ENCODE measurements at places on chromosomes 7 and 10.

- DNase-seq, result no peak
Measured at GRCh38 chr10:66176772-66177171, 749.1 kb upstream of the LRRTM3 start.

DNA sequence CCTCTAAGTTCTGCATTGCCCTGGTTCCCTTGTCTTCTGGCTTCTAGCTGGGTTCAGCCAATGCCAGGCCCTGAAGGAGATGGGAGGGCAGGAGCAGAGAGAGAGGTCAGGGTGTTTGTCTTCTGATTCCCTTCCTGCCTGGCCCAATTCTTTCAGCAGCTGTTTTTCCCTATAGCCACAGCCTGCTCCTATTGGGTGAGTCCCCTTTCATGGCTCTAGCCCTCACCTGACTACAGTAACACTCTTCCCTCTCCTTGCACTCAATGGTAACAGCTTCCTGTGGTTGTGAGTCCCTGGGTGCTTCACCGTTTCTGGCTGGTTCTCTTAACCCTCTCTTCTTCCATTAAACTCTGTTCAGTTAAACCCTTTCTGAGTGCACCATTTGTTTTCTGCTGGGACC lies 17.1 kb downstream of the NPFFR1 start:
- no peak for DNase-seq

GRCh38 chr7:156673454-156673853 lies 32.9 kb downstream of the RNF32 start:
- no peak for DNase-seq

- DNase-seq, result no peak
Measured at GRCh38 chr7:51135576-51135975, 181.0 kb downstream of the COBL start.

- DNase-seq, result no peak
Measured at GRCh38 chr7:17588730-17589129, 290.3 kb downstream of the AHR start.

- DNase-seq, result no peak
Measured at GRCh38 chr10:100008142-100008522, 1.6 kb downstream of the DNMBP start.

DNA sequence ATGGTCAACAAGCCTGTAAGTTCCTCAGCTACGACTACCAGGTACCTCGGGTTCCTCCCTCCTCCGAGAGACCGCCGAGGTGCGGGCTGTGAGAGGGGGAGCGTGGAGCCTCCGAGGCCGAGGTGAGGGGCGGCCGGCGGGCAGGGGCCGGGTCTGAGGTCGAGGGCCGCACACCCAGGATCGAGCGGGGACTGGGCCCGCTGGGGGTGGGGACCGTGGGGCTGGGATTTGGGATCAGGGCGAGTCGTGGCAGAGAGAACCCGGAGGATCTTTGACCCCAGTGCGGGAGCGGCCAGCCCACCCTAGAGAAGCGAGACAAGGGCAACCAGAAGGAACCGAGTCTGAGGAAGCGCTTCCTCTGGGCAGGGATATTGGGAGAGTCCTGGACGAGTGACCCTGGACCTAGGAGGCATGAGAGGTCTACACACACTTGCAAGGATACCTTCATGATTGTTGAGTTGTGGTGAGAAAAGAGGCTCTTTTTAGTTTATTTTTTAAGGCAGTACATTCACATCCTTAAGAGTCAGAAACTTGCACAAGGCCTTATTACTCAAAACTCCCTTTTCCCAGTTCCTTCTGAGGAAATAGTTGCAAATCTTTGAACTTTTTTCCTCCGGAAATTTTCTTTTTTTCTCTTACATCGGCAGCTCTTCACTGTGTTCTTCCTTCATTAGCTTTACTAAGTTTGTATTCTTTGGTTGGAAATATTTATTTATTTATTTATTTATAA lies 395 bp downstream of the ZNF487 start:
- no peak for DNase-seq

- no peak for DNase-seq
Measured at GRCh38 chr7:139588632-139589031, 65.1 kb downstream of the CLEC2L start.

- DNase-seq, result no peak
Measured at GRCh38 chr7:139603282-139603681, 79.8 kb downstream of the CLEC2L start.

DNA sequence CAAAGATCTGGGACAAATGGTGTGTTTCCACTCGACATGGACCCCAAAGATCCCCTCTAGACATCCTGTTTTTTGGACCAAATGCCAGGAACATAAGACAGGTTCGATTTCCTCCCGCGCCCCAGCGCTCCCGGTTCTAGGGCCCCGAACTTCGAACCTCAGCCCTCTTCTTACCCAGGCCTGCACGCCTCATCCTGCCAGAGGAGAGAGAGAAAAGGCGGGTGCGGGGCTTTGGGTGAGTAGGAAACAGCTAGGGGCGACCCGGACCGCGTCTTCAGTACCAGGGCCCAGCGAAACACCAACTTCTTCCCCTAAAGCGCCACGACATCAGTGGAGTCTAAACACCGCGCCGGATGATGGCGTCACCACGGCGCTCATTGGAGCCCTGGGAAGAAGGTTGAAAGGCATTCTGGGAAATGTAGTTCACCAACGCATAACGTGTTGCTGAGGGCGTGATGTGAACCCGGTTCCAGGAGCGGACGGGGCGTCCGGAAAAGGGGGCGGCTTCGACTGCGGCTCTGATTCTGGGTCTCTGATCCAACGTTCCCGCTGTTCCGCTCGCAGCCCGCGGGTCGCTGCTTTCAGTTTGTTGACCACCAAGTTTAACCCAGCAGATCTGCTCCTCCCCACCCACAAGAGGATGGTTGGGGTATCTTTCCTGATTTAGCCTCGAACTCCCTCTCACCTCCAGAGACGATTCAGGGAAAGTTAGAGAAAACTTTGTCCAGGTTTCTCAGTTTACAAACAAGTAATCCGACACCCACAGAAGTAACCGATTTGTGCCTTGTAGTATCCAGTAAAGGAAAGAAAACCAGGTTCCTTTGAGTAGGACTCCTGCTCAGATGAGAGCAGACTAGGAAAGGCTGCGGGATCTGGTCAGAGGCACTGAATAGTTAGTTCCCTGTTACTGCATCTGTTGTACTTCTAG lies at the start of gene BET1:
Gene BET1, minus strand, starts transcription at position 332 of the 928 bp plus-strand sequence. Its CDS starts 139 bp downstream, at position 193.
- DNase-seq, result peak; percentile 87

GRCh38 chr7:106281585-106282318 lies 3.0 kb downstream of the NAMPT start:
- no peak for DNase-seq

DNA sequence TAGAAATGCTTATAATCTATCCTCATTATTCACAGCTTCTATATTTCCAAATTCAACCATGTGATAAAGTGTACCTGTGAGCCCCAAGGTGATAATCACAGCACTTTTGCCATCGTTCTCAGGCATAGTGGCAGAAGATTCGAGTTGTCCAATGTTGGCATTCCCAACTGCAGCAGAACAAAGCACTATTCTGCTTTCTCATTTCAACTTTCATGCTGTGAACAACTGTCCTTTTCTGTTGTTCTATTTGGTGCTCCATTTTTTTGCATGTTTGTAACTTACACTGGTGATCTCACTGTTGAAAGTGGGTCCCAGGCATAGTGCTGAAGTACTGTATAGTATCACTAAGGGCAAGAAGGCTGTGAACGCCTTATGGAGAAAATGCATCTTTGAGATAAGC lies 438.2 kb downstream of the PAXIP1 start:
- DNase-seq, result no peak

DNA sequence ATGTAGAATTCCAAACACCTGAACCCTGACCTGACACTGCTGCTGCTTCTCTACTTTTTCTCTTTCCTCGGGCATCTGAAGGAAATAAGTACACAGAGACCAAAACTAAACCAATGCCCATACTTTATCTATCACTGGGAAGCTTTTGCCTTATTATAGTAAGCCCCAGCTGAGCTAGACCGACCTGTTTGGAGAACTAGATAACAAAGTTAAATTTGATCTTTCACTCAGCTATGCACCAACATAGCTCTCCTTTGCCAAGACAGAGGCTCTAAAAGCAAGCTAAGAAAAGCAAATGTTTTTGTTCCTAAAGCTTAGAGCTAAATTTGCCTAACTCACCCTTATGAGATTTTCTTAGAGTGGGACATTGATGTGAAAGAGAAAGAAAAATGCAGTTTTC lies 39.1 kb downstream of the NHLRC2 start:
- no peak for DNase-seq

- no peak for DNase-seq
Measured at GRCh38 chr7:3984456-3984855, 683.4 kb downstream of the SDK1 start.

DNA sequence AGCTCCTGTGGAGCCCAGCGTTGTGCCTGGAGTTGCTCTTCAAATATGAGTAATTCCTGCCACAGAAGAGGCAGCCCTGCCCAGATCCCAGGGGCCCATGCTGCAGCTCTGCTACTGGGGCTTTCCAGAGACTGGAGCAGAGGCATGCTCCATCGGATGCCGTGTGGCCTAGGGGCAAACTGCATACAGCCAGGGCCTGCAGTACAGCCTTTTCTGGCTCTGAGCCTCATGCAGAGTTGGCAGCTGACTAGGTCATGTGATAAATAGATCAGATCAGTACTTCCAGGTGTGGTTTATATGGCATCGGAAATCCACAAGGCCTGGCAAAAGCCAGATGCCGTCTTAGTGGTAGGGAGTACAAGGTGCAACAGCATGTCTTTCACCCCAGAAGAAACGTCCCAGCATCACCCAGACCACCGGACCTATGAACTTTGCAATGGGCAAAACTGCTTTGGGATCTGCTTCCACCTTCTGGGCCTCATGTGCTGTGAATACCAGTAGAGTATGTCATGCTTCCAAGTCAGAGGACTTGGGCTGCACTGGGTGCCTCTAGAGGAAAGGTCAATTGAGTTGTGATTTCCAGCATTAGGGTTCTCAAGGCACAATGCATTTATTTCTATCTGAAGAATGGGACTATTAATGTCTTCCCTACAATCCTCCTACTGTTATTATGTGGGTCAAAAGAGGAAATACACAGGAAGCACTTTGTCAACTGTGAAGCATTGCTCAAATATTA lies 250.7 kb upstream of the ZNF32 start:
- no peak for DNase-seq

- no peak for DNase-seq
Measured at GRCh38 chr7:95582578-95583293, 13.6 kb downstream of the PDK4 start.

- no peak for DNase-seq
Measured at GRCh38 chr7:72335561-72336381, 76.4 kb downstream of the CALN1 start.

- no peak for DNase-seq
Measured at GRCh38 chr10:102783568-102783967, 39.8 kb downstream of the WBP1L start.

- no peak for DNase-seq
Measured at GRCh38 chr7:123816916-123817315, 28.1 kb upstream of the HYAL4 start.

- DNase-seq, result no peak
Measured at GRCh38 chr10:46035923-46036849, 5.8 kb upstream of the NCOA4 start.

- DNase-seq, result no peak
Measured at GRCh38 chr7:44713680-44714335, 34.8 kb upstream of the ZMIZ2 start.

DNA sequence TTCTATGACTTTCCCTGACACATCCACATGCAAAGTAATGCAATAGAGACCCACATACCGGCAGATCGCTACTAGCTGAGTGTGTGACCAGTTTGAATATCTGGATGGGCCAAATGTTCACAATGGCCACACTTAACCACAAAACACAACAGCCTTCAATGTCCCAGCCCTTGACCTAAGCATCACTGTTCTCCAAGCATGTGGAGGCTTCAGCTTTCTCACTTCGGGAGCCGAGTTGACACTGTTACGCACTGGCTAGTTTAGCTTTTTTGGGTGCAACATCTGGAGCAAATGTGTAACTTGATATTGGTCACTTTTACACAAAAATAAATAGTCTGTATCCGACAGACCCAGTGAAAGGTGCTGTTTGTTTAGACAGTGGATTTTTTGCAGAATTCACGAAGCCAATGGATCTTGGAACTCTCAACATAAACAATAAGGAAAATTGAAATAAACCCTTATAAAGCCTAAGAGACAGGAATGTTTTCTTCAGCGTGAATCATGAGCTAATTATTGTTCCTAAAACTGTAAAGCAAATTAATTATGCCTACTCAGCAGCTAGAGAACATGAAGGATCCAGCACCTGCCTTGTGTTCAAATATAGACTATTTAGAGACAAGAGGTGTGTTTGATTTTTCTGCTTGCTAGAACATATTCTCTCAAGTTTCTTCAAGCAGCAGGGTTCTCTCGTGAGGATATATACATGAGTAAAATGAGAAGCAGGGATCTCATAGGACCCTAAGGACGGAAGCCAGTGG lies 117.6 kb upstream of the JCAD start:
- no peak for DNase-seq

- no peak for DNase-seq
Measured at GRCh38 chr10:131724891-131725580, 175.8 kb upstream of the PPP2R2D start.

DNA sequence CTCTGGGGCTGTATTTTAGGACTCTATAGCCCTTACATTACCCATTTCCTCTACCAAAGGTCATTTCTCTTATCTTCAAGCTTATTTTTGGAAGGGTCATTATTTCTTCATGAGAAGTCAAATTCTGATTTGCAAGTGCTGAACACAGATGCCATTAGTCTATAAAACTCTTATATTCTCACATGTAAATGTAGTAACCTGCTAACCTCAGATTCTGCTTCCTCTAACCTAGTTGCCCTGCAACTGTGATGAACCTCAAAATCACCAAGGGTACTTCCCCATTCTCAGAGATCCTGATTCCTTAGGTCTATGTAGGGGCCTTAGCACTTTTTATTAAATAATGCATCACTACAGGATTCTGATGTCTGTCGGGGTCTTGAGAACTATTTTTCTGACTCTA lies 6.3 kb downstream of the FAS start:
- DNase-seq, result no peak

DNA sequence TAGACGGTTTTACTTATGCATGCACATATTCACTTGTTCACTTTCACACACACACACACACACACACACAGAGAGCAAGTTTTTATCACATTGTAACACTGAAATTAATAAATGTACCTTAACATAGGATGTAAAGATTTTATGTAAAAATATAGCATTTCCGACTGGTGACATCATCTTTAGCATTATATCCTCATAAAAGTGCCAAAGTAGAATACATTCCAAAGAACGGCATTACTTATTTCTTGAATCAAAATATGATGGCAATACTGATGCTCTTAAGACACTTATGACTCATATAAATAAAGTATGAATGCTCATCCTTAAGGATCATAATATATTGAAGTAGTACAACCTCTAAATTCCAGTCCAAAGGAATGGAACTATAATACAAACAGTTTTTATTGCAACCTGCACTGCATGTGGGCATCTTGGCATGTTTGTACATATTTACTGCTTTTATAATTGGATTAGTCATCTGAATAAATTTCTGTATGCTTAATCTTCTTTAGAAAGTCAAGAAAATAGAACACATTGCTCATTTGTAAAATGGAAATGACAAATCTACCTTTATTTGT lies 290.0 kb upstream of the SEMA3A start:
- no peak for DNase-seq

GRCh38 chr7:132742189-132742612 lies 165.9 kb upstream of the PLXNA4 start:
- DNase-seq, result no peak

DNA sequence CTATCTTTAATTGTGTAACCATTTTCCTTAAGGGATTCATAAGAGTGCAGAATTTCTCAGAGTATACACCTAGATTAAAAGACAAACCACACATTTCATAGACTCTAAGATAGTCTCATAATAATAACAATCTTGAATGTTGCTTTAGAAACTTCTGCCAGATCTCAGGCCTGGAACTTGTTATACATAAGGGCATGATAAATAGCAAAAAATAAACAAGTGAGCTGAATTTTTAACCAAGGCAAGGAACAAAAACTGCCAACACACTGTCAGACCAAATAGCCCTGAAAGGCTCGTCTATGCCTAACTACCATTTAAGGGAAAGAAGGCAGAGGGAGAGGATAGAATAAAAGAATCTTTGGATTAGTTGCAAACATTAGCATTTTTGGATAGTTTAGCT lies 65.8 kb upstream of the SEMA3C start:
- no peak for DNase-seq

All from amygdala (tissue), 56 donors.